ENCODE measurements at places on chromosomes 2 and 18. TPM values are rescaled to one million over a fixed set of nuclear protein-coding genes. Genes with fewer than 3 reads are reported as not detected.

GRCh38 chr2:225668606-225669266, 269.2 kb downstream of the NYAP2 start:
- DNase-seq = peak; percentile 81

DNA sequence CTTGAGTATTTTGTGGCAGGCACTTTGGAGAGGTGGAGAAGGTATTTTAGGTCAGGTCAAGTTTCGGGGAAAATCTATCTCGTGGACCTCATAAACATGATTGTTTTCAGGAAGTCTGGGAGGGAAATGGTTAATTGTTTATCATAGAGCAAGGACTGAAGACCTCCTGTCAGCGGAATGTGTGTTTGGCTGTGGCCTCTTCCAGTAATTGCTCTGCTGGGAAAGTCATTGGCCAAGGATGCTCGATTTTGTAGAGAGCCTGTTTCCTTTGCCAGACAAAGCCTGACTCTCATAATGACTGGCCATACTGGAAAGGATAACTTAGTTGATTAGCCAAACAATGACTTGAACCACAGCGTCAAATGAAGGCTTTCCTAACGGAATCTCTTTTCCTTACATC, 30.0 kb downstream of the IL1R2 start:
- DNase-seq = no peak

- no peak for DNase-seq
Observed at GRCh38 chr2:44997963-44998362, 11.3 kb downstream of the SIX2 start.

- DNase-seq = peak; percentile 83
Observed at GRCh38 chr2:158502974-158503373, 46.2 kb downstream of the PKP4 start.

DNA sequence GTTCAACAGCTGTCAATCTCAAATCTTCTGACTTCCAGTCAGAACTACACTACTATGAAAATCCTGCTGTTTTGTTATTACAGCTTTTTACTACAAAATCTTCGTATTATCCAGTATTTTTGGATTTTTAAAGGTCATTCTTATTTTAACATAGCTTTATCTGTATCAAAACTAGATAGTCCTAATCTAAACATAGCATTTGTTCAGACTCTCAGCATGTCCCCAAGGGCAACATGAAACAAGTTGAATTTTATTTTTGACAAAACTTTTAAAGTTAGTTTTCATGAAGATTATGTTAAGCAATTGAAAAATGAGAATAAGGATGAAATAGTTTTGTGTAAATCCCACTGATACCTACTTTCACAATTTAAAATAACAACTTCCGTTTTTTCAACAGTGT, 48.1 kb downstream of the PDE1A start:
- DNase-seq = no peak

DNA sequence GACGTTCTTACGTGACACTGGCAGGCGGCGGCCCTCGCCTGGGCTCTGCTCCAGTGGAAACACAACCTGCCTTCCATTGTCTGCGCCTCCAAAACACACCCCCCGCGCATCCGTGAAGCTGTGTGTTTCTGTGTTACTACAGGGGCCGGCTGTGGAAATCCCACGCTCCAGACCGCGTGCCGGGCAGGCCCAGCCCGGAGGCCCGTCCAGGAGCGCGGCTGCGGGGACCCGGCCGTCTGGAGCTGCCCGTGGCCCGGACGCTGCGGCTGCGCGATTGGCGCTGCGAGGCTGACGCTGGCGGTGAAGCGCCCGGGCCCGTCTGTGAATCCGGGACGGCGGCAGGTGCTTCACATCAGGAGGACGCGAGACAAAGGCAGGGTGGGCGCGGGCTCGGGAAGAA, 670.3 kb upstream of the SALL3 start:
- no peak for DNase-seq

GRCh38 chr2:158970241-158970751, 1.9 kb downstream of the TANC1 start:
- peak; percentile 21 for DNase-seq

DNA sequence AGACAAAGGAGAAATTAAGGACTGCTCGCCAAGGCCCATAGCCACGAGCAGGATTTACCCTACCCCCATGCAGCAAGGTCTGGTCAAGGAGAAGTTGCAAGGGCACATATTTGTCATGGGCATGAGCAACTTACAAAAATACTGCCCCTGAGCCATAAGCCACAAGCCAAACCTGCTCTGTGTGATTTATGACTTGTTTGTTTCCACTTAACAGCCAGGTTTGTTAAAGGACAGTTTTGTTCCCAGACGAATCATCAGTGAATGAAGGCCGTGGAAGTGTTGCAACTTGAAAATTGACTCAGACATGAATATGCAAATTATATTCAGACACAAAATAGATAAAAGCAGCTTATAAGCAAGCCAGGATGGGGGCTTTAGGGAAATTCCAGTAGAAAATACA, 31.3 kb upstream of the EVA1A start:
- DNase-seq = peak; percentile 76

GRCh38 chr2:127415593-127416505, 2.4 kb upstream of the PROC start:
- DNase-seq = no peak

GRCh38 chr18:36850527-36851201, 21.7 kb downstream of the KIAA1328 start:
- peak; percentile 96 for DNase-seq

GRCh38 chr18:80251700-80252099, 4.4 kb upstream of the PARD6G start:
- DNase-seq = no peak

The ALK gene
- not detected for polyA plus RNA-seq

The COMMD1 gene
- 41.2 TPM for polyA plus RNA-seq

The PHLPP1 gene
- polyA plus RNA-seq = 4.2 TPM

The SIX3 gene
- not detected for polyA plus RNA-seq

The CLK1 gene
- polyA plus RNA-seq = 35.5 TPM

The RAPGEF4 gene
- polyA plus RNA-seq = 1.7 TPM

The ST8SIA5 gene
- 0.03 TPM for polyA plus RNA-seq
